8988T (cell line): ENCODE measurements at places on chromosomes 12 and 14.

DNA sequence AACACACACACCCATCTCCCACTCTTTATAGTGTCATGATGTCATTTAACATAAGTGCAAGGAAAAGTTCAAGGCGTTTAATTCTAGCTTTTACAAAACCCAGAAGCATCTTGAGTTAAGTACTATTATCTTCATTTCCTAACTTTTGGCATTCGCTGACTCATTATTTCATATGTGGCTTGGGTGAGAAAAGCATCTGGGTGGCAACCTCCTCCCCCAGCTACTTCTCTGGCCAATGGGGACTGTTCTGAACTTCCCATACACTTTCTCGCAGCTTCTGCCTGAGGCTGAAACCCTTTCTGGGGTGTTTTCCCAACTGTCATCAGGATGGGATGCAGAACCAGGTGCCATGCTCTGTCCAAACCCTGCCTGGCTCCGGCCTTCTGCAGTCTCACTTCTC is 2.8 kb upstream of the MARK3 start:
- no peak for DNase-seq

DNA sequence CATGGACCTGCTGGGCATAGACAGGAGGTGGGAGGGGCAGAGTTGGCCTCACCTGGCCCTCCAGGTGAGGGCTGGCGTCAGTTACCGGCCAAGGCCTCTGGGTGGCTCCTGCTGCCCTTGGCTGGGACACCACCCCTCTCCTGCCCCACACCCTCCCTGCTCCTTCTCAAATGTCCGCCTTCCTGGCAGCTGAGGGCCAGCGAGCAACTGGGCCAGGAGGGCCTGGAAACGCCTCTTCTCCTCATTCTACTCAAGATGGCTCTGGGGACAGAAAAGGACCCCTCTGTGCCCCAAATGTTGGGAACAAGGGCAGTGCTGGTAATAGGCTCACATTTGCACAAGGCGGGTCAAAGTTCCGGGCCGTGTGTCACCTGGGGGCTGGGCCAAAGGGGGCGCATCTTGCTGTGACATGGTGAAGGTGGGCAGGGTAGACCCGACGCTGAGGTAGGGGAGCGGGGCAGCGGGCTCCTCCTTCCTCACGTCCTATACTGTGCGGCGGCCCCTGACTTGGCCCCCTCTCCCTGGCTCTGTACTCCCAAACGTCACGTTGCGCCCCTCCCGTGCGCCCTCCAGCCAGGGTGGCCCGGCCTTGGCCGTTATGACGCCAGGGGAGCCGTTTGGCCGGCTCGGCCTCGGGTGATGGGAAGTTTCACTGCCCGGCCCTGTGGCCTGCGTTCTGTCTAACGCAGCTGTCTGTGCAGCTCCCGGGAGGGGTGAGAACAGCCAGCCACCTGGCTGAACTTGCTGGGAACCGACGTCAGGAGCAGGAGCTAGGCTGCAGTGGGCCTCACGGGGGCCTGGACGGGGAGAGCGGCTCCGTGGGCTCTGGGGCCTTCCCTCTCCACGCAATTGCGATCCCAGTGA is 18.0 kb upstream of the DLK1 start:
- no peak for DNase-seq

- DNase-seq, result no peak
These were observed 181.6 kb downstream of the MSRB3 start for GRCh38 chr12:65460063-65460462.

DNA sequence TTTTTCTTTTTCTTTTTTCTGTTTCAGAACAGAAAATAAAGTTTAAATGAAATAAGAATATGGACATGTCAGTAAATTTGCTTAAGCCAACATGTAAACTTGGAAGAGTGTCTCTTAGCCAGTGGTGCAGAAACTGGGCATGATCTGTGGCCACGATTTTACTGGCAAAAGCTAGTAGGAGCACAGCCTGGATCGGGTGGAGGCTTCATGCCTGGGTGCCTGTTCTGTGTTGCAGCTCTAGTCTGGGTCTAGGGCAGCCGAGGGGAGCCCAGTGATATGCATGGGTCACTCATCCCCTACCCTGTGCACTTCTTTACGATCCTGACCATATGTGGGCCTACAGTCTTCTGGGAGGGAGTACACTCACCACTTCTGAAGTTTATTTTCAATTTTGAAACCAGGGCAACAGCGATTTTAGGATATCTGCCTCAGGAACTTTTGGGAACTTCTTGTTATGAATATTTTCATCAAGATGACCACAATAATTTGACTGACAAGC is 45.6 kb upstream of the SMCO2 start:
- no peak for DNase-seq

DNA sequence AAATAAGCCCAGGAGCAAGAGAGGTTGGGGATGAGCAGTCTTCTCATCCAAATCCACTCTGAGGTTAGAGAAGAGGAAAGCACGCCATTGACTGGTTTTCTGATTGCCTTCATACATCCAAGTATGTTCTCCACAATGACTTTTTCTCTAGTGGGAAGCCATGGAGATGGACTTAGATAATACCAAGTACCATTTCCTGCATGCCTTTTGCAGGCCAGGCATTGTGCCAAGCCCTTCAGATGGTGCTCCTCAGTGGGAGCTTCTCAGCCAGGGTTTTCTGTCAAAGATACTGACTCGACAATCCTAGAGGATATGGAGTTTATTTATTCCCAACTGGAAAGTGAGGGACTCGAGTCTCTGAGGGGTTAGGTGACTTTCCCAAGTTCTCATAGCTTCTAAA is 218.0 kb downstream of the ZFP36L1 start:
- no peak for DNase-seq

GRCh38 chr12:103415681-103416080 is 80.1 kb downstream of the C12orf42 start:
- no peak for DNase-seq

- DNase-seq, result no peak
These were observed 155.8 kb downstream of the TPH2 start for GRCh38 chr12:72094490-72094889.

- DNase-seq, result no peak
These were observed 92.5 kb upstream of the MED13L start for GRCh38 chr12:116370004-116370404.

DNA sequence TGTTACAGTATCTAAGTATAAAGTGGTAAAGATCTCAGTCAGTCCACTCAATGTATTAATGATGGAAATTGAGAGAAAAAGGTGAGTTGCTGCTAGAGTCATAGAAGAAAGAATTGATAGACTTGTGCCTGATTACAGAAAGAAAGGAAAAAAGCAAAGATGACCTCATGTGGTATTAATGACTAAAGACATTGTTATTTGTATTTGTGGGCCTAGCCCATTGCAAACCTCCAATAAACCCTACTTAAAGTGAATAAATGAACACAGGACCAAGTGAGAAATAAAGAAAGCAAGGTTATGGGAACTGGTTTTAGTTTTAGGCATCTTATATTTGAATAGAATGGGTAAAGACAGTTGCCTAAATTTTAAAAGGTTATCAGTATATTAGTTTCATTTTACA is 105.5 kb downstream of the SYT1 start:
- no peak for DNase-seq

DNA sequence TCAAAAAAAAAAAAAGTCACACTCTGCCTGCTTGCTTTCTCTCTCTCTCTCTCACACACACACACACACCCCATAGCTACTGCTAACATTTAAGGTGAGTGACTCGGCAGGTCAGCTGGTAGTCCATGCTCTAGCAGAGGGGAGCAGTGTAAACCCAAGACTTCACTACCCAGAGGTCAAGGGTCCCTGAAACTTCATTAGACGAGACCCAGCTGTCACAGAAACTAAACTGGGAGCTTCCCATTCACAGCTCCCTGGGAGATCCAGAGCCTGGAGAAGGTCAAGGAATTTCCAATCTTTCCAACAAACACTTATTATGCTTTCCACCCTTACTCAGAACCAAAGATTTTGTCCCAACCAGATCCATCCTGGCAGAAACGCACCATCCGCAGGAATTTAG is 33.2 kb downstream of the CKAP4 start:
- no peak for DNase-seq

DNA sequence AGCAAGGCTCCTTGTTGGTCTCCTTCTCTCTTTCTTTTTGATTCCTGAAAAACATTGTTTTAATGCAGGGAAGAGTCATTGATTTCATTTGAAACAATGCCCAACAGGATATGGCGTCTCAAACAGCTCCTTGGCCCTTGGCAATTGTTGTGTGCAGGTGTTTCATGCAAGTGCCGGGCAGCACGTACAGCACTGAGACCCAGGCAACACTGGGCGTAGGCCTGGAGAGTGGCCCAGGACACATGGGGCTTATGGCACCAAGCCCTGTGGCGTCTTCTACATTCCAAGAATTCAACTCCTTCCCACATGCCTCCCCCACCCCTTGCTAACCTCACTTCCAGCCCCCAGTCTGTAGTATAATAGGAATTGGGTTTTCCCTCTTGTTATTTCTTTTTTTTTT is 230.4 kb downstream of the SPTSSA start:
- no peak for DNase-seq

DNA sequence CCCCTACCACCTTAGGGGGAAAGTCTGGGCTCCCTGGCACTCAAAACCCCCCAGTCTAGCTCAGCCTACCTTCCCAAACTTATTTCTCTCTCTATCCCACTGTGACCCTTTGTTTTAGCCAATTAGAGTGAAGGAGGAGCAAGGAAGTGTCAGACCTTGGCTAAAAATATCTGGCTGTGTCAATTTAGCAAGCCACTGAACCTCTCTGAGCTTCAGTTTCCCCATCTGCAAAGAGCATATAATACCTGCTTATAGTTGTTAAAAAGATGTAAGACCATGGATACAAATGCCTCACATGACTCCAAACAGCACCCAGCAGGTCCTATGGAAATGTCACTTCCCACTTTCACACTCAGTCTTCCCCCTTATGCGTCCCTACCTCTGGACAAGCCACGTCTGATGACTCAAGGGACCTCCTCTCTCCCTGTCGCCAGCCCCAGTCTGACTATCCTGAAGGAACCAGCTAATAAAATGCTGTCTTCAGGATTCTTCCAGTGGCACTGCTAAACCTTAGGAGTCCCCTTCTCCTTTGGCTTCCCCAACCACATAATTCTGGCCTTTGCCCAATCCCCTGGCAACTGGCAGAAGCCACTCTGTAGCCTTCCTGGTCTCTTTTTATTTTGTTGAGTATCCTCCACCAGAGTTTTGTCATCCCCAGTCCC is 19.3 kb downstream of the FOXN3 start:
- no peak for DNase-seq

- DNase-seq, result no peak
These were observed 64.5 kb downstream of the SYT1 start for GRCh38 chr12:78929075-78929418.

DNA sequence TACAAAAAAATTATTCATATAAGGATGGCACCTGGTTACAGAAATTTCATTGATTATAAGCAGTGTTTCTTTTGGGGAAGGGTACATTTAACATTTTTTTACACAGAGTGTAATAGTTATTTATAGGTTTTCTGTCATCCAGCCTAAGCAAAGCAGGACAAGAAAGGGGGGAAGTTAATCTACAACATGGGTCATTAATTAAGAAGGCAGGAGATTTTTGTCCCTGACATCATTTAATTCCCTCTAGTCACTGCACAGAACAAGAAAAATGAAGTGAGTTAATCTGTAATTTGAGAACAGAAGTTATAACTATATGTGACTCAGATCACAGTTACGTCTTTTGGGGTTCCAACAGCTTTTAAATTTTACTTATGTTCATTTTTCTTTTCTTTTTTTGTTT is 173.4 kb downstream of the PTPRO start:
- DNase-seq, result no peak

DNA sequence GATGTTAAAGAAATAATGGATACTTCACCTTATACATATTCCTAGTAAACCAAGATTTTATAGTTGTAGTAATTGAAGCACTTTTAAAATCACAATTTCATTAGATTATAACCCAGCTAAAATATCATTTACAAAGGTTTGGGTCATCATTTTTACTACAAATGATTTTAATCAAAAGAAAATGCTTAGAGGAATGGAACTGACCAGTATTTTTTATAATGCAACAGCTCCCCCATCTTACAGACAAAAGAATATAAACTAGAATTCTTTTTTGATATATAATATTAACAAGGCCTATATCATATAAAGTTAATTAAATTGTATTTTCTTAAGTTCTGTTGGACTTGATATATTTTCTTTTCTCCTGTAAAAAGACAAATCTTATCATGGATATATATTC is 20.4 kb upstream of the LRFN5 start:
- no peak for DNase-seq

DNA sequence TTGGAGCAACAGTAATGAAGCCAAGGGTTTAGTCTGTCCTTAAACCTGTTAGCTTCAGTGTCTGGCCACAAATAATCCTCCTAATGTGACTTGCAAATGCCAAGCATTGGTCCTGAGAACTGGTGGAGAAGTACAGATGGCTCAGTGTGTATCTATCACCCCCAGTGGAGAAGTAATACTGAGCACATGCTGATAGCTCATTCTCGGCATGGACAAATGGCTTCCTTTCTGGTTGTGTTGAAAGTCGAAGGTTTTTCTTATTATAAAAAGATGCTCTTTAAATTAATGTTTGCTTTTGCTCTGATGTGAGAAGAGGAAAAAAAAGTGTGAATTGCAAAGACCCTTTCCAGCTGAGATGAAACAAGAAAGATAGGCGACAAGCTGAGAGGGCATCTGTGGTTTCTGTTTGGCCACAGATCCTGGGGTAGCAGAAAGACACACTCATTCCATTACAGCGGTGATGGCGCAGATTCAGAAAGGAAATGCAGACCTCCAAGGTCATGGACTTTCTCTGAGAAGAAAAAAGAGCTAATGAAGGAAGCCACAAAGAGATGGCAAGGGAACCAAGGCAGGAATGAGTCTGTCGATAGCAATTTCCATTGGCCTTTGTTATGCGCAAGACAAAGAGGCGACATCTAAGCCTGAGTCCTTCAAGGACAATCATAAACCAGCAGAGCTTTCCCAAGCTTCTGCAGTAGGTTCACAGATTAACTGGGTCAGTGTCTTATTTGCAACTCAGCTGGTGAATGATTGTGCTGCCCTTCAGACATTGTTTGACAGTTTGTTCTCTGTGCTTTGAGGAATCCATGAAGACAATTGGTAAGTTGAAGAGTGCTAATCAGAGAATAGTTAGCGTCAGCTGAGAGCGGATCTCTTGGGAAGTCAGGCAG is 155.5 kb upstream of the RGS6 start:
- DNase-seq, result no peak
